ENCODE measurements at places on chromosomes 7 and 10.

GRCh38 chr10:110511734-110512449, 14.2 kb downstream of the DUSP5 start:
- DNase-seq = no peak

DNA sequence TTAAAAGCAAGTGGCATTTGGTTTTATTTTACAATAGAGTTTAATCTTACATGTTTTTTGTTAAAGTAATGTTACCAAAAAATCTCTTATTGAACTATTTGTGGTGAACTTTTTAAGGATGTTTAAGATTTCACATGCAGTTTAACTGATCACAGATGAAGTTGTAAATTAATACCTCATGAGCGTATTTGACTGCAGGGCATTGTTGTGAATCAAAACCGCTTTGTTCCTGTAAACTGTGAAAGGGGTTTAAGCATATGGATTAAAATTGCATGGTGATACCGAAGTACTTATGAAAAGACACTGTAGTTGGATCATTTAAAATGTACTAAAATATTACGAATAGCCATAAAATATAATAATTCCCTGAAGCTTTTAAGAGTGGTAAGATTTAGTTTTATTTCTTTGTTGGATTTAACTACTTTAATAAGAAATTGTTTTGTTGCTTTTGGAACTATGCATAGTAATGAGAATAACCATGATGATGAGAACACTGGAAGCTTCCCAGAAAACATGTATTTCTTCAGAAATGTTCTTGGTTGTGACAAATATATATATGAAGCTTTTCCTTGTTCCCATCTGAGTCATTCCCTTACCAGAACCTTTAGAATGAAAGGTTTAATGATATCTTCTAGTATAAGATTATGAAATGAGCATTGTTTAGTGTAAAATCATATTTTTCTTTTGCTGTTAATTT, 131.3 kb downstream of the ADK start:
- DNase-seq = no peak

DNA sequence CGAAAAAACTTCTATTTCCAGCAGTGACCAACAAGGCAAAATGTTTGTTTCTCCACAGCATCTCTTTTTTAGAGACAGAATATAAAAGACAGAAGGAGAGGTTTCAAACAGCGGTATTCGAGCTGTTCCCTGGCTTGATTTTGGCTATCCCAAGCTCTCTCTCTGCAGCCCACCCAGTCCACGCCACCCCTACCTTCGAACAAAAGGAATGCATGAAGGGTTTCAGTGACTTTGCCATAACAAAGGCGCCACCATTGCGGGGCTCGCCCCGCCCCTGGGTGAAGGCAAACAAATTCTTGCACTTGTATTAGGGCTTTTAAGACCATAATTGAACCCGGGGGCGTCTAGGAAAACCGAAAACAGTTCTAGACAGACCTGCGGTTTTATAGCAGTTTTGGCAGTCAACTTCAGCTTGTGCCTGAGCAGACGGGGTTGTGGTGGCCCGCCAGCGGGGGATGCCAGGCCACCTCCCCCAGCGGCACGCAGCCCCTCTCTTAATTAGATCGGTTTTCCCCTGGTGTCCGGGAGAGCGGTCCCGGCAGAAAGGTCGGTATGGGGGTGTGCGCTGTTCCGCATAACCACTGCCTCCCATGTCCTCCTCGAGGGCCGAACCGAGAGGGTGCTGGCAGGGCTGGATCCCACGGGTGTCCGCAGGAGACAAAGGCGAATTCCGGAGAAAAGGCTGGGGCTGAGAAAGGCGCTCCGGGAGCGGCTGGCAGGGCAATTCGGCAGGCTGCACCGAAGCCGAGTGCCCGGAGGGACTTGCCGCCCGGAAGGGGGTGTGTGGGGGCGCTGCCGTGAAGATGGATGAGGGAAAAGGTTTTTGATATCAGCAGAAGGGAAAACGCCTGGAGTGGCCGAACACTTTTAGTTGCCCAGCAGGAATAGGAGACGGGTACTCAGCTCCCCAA, 2.7 kb upstream of the HOXA11 start:
- no peak for DNase-seq

DNA sequence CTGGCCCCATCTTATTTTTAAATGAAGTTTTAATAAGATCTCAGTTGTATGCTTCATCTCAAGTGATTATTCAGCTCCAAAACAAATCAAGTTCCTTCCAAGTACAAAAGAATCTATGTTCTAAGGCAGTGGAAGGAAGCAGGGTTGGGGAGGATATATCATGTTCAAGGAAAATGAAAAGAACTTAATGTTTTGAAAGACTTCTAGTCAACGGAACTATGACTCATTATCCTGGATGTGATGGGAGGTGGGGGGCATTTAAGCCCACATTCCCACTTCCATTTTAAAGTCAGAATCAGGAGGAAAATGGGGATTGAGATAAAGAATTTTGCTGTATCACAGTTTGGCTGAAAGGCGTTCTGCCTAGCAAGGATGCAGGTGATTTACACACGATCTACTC, 59.4 kb downstream of the FANK1 start:
- no peak for DNase-seq

DNA sequence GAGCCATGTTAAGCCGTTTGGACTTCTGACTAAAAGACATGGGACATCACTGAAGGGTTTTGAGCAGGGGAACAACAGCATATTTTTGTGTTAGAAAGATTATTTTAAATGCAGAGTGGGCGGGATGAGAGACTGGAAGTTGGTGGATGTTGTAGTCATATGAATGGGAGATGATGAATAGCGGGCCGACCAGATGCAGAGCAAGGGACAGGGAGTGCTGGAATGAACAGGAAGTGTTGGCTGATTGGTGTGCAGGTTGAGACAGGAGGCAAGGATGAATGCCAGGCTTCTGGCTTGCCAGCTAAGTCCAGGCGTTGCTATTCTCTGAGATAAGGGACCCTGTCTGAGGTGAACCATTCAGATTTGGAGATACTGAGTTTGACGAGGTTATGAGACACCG, 38.0 kb downstream of the GAD2 start:
- no peak for DNase-seq

GRCh38 chr10:52074505-52075026, 239.5 kb upstream of the DKK1 start:
- DNase-seq = no peak

GRCh38 chr7:30713392-30713791, 31.1 kb upstream of the CRHR2 start:
- no peak for DNase-seq

DNA sequence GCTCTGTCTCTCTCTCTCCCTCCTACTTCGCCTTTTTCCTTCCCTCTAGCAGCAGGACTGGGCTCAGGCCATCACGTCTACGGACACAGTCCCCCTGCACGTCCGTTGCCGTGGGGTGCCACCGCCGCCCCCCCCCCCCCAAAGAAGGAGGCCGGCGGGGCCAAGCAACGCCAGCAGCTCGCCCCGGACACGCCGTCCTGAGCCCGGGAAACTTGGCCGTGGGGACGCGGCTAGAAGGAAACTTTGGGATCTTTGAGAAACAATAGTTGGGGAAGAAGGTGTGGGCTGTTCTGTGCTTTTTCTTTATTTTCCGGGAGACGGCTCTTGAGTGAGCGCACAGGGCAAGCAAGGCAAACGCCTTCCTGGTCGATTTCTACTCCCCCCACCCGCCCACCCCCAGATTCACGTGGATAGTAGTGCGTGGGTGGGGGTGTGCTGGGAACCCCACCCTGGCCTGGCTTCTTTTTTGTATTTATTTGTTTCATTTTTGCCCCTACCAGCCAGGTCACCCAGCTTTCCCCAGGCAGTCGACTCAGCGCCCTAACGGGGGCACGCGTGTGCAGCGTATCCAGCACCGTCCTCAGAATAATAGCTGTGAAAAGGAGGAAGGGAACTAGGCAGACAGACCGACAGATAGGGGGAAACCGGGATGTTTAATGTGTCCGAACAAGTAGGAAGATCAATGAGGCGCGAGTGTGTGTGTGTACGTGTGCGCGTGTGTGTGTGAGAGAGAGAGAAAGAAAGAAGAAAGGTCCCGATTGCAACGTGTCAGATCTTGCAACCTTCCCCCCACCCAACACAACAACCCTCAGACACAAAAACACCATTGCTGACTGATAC, 1.4 kb downstream of the MXI1 start:
- peak; percentile 64 for DNase-seq

DNA sequence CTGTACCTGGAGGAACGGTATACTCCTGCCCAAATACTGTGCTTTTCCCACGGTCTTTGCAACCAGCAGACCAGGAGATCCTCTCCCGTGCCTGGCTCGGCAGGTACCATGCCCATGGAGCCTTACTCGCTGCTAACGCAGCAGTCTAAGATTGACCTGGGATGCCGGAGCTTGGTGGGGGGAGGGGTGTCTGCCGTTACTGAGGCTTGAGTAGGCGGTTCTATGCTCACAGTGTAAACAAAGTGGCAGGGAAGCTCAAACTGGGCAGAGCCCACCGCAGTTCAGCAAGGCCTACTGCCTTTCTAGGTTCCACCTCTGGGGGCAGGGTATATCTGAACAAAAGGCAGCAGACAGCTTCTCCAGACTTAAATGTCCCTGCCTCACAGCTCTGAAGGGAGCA, 22.7 kb downstream of the VPS41 start:
- no peak for DNase-seq

- DNase-seq = no peak
Observed at GRCh38 chr10:129810-130209, 5.4 kb upstream of the ZMYND11 start.

GRCh38 chr7:98238076-98238475, 14.0 kb downstream of the TECPR1 start:
- no peak for DNase-seq

GRCh38 chr10:102869258-102870198, at the start of gene AS3MT:
Gene AS3MT, plus strand, starts transcription at chr10:102869470. Its CDS starts 123 bp downstream, at chr10:102869593.
- DNase-seq = peak; percentile 70

GRCh38 chr7:28979776-28980175, 21.6 kb upstream of the TRIL start:
- DNase-seq = no peak

- peak; percentile 39 for DNase-seq
Observed at GRCh38 chr10:45418849-45419675, 45.0 kb downstream of the ALOX5 start.

DNA sequence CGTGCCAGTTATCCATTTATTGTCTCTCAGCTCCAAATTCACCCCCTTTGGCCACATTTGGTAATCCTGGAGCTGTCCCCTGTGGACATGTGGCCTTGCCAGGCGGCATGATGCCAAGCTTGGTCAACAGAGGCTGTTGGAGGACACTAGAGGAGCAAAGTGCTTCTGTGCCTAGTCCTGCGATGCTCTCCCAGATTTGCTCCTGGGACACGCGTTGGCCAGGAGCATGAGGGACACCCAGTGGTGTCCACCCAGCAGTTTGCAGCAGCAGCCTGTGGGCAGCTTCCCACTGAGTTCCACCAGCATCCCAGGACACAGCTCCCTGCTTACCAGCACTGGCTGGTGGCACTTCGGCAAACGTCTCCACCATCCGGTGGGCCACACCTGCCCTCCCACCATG, 55.5 kb upstream of the STEAP1B start:
- no peak for DNase-seq

GRCh38 chr7:94059746-94060145, 55.6 kb upstream of the BET1 start:
- no peak for DNase-seq

- DNase-seq = peak; percentile 54
Observed at GRCh38 chr10:12656518-12657142, 307.3 kb downstream of the CAMK1D start.

Data from AG08396 (cell line).